ENCODE measurements at places on chromosomes 1 and 21.

- DNase-seq: no peak
Observed at GRCh38 chr1:2241820-2242219, 13.7 kb downstream of the SKI start.

DNA sequence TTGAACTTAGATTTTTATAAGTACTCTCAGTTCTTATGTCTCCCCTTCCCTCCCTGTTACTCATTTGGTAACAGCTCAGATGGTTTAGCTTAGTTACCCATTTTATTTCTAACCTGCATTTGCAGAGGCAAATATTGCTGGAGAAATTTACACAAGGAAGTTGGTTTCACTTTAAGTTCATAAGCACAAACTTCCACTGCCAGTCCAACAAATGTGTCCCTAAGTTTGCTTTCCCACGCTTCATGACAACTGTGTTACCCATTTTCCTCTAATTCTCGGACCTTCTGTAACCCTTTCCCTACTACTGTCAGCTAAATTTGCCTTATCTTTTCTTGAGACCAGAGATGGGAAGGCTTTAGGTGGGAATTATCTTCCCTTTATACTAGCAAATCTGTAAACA is 63.9 kb upstream of the GPR25 start:
- no peak for DNase-seq

DNA sequence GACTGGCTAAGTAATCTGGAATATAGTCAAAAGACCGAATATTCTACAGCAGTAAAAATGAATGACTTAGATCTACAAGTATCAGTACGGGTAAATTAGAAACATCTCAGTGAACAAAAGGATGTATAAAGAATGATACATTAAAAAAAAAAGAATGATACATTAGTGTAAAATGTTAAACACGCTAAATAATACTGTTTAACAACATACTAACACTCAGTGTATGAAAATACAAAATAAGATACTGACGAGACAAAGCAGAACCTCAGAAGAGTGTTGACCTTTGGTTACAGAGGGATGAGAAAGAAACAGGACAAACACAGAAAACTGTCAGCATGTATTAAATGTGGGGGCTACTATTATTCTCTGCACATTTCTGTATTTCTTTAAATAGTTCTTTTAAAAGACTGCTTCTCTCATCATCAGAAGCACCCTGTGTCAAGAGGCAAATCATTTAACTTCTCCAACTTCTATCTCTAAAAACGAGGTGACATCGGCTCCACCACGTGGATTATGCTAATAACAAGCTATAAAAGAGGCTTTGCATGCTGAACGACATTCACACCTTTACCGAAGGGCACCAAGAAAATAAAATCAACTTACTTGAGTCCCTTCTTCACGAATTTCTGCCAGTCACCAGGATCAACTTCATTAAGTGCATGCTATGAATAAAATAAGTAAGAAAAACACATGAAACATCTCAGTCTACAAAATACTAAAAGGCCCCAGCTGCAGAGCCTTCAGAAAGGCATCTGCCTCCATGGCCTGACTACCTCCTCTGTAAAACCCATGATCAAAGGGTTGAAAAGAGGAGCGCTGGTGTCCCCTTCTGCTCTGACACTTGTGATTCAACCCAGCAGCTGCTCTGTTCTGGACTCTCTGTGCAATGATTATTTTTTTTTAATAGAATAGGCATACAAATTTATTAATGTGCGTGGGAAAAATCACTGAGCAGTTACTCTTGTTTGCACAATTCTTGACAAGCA is 42.5 kb downstream of the MRAP start:
- DNase-seq: no peak

GRCh38 chr1:117061986-117062415 is 1.9 kb downstream of the TTF2 start:
- DNase-seq: no peak

GRCh38 chr1:78054972-78055371 is 9.2 kb downstream of the GIPC2 start:
- no peak for DNase-seq

DNA sequence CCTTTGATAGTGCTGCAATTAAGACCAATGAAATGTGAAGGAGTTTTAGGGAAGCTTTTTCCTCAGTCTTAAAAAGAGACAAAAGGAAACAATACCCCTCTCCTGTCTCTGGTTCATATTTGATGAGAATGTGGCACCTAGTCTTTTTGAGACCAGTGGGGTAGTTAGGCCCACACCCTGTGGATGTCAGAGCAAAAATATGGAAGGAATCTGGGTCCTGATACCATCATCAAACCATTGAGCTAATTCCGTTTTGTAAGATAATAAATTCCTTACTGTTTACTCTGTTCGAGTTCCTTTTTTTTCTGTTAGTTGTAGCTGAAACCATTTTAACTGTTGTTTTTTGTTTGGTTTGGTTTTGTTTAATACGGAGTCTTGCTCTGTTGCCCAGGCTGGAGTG is 33.3 kb downstream of the PTPRC start:
- DNase-seq: no peak

DNA sequence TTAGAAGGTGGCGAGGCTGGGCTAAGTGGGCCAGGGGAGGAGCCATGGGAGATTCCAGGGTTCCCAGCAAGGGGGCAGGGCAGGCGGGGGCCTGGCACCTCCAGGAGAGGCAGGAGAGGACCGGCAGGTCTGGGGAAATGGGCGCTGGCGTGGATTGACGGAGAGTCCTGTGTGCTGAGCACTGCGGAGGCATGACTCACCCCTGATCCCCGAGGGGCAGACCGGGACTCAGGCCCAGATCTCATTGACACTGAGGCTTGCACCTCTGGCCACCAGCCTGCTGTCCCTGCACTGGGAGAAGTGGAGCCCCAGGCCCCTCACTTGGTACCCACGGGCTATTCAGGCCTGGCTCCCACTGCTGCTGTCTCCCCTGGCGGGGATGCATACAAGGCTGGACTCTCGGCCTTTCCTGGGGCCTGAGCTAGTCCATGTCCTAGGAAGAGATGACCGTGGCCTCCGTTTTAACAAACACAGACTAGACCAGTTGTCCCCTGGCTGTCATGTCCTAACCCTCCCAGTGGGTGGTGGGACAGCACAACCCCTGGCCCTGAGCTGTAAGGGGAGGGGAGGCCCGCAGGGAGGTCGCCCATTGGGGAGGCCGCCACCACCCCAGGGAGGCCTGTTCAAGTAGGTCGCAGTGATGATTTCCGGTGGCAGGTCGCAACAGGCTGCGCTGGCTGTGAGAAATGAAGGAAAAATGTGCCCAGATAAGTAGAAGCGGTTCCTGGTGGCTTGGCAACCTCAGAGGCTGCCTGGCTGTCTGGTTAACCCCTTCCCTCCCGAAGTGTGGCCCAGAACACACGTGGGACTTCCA is 39.7 kb downstream of the RIPK4 start:
- DNase-seq: no peak

GRCh38 chr1:65278376-65279069 is 30.8 kb upstream of the DNAJC6 start:
- DNase-seq: no peak

DNA sequence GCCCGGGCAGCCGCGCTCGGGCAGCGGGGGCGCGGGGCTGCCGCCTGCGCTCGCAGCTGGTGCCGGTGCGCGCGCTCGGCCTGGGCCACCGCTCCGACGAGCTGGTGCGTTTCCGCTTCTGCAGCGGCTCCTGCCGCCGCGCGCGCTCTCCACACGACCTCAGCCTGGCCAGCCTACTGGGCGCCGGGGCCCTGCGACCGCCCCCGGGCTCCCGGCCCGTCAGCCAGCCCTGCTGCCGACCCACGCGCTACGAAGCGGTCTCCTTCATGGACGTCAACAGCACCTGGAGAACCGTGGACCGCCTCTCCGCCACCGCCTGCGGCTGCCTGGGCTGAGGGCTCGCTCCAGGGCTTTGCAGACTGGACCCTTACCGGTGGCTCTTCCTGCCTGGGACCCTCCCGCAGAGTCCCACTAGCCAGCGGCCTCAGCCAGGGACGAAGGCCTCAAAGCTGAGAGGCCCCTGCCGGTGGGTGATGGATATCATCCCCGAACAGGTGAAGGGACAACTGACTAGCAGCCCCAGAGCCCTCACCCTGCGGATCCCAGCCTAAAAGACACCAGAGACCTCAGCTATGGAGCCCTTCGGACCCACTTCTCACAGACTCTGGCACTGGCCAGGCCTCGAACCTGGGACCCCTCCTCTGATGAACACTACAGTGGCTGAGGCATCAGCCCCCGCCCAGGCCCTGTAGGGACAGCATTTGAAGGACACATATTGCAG is 3.0 kb downstream of the ARTN start:
- no peak for DNase-seq

GRCh38 chr1:1921459-1921862 is 2.4 kb upstream of the TMEM52 start:
- DNase-seq: no peak

GRCh38 chr1:158324395-158324794 is 6.9 kb downstream of the CD1B start:
- DNase-seq: no peak

GRCh38 chr1:98034505-98034904 is 113.7 kb upstream of the DPYD start:
- no peak for DNase-seq

DNA sequence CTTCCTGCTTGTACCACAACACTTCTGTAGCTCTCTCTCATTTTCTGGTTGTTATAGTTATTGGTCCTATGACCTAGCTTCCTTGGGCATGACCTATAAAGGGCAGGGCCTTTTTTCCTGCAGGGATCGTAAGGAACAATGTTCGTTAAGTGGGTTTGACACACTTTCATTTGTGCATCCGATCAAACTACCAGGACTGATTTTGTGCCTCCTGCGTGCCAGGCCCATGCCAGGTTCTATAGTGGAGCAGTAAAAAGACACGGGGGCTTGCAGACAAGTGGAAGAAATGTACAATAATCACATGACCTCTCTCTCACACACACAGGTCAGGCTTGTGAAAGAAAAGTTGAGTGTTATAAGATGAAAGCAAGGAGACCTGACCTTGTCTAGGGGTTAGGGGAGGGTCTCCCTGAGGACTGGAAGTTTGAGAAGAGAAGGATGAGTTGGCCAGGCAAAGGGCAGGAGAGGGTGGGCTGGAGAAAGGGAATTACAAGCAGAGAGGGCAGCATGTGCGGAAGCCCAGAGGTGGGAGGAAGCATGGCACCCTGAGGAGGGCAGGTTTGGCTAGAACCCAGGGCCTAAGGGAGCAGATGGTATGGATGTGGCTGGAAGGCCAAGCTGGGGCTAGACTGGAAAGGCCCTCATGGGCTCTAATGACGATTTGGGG is 145.4 kb downstream of the GRIK3 start:
- no peak for DNase-seq

GRCh38 chr1:119276558-119276957 is 92.0 kb upstream of the HAO2 start:
- no peak for DNase-seq

- DNase-seq: no peak
Observed at GRCh38 chr1:87202451-87202850, 126.2 kb upstream of the LMO4 start.

DNA sequence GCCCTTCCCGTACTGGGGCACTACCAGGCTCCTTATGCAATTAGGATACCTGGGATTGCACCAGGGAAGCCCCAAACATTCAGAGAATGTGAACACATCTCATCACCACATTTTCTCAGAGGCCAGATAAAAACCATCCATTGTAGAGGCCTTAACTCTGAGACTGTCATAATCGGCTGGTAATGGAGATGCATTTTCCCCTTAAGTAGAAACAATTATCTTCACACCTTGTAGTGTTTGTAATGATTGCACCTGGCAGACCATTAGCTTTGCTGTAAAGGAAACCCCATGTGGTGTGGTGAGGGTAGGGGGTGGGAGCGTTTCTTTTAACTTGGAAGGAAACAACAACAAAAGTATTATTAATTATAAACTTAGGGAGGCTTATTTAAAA is 90.0 kb upstream of the TLR5 start:
- no peak for DNase-seq

- no peak for DNase-seq
Observed at GRCh38 chr1:53349968-53350852, 22.3 kb upstream of the LRP8 start.

DNA sequence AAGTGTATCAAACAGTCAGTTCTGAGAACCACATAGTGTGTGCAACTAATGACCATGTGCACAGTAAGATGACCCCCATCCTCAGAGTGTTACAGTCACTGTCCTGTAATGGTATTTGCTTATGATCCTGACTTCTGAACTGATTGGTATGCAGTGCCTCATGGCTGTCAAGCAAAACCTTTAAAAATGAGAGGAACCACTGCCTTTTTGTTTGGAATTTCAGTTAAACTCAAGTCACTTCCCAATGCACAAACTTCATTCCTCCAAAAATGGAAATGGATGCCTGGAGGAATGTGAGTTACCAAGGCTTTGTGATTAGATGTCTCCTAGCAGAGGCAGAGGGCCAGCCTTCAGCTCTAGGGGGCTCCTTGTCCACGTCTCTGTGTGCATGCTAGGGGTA is 10.5 kb downstream of the C1orf198 start:
- DNase-seq: no peak

- no peak for DNase-seq
Observed at GRCh38 chr1:62232871-62233278, 38.2 kb downstream of the L1TD1 start.

Data from HEK293T (cell line).